ENCODE measurements at places on chromosomes 13 and 19.

DNA sequence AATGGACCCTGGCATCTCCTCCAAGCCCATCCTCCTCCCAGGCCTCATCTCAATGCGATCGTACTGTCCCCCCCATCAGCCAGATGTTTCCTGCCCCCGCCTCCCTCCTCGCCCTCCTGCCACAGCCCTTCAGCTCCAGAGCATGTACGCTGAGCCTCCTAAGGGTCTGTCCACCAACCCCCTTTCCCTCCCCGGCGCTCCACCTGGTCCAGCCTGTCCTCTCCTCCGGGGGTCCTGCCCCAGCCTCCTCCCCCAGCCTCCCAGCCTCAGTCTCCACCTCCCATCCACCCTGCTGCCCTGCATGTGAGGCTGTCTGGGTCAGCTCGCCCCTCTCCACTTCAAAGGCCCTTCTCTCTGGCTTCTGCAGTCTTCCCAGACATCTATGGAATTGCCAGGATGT lies 4.5 kb downstream of the SIRT2 start:
- DNase-seq: no peak

- DNase-seq: no peak
Observed at GRCh38 chr13:21744149-21744548, 73.3 kb downstream of the FGF9 start.

- peak; percentile 95 for DNase-seq
Observed at GRCh38 chr19:38930776-38931520, at the start of gene MRPS12. MRPS12 (plus strand) TSS chr19:38930944; CDS start chr19:38931295, 351 bp downstream.

DNA sequence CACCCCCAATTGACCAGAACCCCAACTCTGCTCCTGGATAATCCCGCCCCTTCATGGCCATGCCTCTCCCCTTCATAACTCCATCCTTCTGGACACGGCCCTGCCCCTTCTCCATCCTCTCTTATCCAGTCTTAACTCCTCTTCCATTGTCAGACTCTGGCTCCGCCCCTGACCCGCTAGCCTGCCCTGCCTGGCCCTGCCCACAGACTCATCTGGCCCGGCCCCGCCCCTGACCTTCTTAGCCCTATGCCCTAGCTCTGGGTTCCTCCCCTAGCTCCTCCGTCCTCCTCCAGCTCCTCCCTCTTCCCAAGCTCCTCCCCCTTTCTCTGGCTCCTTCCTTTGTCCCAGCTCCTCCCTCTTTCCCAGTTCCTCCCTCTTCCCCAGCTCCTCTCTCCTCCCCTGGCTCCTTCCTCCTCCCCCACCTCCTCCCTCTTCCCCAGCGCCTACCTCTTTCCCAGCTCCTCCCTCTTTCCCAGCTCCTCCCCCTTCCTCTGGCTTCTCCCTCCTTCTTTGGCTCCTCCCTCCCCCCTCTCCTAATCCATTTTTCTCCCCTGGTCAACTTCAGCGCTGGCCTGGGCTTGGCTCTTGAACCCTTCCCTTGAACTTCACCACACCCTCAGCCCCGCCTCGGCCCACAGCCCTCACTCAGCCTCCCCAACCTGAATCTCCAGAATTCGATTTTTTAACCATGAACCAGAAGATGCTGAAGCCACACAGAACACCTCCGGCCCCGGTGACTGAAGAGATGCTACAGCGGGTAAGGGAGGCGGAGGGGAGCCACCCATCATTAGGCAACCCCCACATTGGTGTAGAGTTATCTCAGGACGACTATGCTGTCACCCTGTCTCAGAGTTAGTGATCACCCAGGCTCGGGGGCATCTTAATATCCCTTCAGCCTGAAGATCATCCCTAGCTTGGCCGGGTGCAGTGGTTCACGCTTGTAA lies 9.2 kb upstream of the ZNF358 start:
- no peak for DNase-seq

All from NCI-H1092 treated with DMSO at 0.1 percent for 48 hours (cell line).